ENCODE measurements at places on chromosomes 13 and 19.

GRCh38 chr13:92900446-92900845 lies 326.2 kb upstream of the GPC6 start:
- no peaks in the 10 kb centered on the region for H3K36me3 ChIP-seq
- H3K27ac ChIP-seq, result no peak overlapping the region
- H3K4me1 ChIP-seq, result no peaks in the 10 kb centered on the region
- H3K27me3 ChIP-seq, result no peaks in the 10 kb centered on the region

GRCh38 chr13:99103536-99103935 lies 97.1 kb upstream of the UBAC2 start:
- H3K27me3 ChIP-seq, result no peaks in the 10 kb centered on the region
- H3K36me3 ChIP-seq, result no peaks in the 10 kb centered on the region
- H3K4me1 ChIP-seq, result no peaks in the 10 kb centered on the region
- H3K4me3 ChIP-seq, result no peak overlapping the region

- no peak overlapping the region for H3K27ac ChIP-seq
- H3K4me1 ChIP-seq, result peaks cover 6% of the 10 kb centered on the region
- DNase-seq, result no peak
Observed at GRCh38 chr13:59679254-59679653, 484.5 kb downstream of the DIAPH3 start.

DNA sequence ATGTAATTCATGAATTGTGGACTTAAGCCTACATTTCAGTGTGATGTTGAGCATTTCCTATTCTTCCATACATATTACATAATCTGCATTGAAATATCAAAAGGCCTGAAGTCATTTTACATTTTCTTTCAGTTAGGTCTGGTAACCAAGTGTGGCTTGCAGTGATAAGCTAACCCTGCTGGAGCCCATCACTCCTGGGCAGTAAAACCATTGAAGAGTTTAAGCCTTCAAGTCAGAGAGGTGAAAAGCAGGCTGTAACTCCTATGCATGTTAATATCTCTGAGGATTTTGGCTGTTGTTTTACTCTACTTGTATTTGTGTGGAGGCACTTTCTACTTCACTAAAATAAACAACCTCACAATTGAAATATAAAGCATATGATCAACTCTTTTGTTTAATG lies 248.8 kb downstream of the SLITRK5 start:
- DNase-seq, result no peak
- no peak overlapping the region for H3K27ac ChIP-seq
- H3K4me3 ChIP-seq, result no peak overlapping the region
- no peaks in the 10 kb centered on the region for H3K27me3 ChIP-seq

- no peaks in the 10 kb centered on the region for H3K4me1 ChIP-seq
- DNase-seq, result no peak
- no peaks in the 10 kb centered on the region for H3K27me3 ChIP-seq
- no peak overlapping the region for H3K4me3 ChIP-seq
- no peak overlapping the region for H3K27ac ChIP-seq
- H3K36me3 ChIP-seq, result no peaks in the 10 kb centered on the region
Observed at GRCh38 chr19:33461256-33462111, 60.1 kb downstream of the PEPD start.

- H3K27me3 ChIP-seq, result no peaks in the 10 kb centered on the region
- DNase-seq, result peak; percentile 74
- peaks cover 29% of the 10 kb centered on the region for H3K4me1 ChIP-seq
- peak overlapping the region; percentile 65 for H3K27ac ChIP-seq
Observed at GRCh38 chr19:36009220-36009619, 607 bp upstream of the SYNE4 start.

- peak overlapping the region; percentile 98 for H3K4me3 ChIP-seq
- no peaks in the 10 kb centered on the region for H3K36me3 ChIP-seq
- H3K4me1 ChIP-seq, result peaks cover 59% of the 10 kb centered on the region
- H3K27ac ChIP-seq, result peak overlapping the region; percentile 99
Observed at GRCh38 chr19:34173193-34173956, 1.1 kb downstream of the LSM14A start.

- H3K27me3 ChIP-seq, result no peaks in the 10 kb centered on the region
- H3K4me1 ChIP-seq, result peaks cover 87% of the 10 kb centered on the region
- no peaks in the 10 kb centered on the region for H3K36me3 ChIP-seq
- H3K27ac ChIP-seq, result peak overlapping the region; percentile 84
- H3K4me3 ChIP-seq, result no peak overlapping the region
- DNase-seq, result peak; percentile 95
Observed at GRCh38 chr13:27371932-27372331, 52.5 kb upstream of the GTF3A start.

DNA sequence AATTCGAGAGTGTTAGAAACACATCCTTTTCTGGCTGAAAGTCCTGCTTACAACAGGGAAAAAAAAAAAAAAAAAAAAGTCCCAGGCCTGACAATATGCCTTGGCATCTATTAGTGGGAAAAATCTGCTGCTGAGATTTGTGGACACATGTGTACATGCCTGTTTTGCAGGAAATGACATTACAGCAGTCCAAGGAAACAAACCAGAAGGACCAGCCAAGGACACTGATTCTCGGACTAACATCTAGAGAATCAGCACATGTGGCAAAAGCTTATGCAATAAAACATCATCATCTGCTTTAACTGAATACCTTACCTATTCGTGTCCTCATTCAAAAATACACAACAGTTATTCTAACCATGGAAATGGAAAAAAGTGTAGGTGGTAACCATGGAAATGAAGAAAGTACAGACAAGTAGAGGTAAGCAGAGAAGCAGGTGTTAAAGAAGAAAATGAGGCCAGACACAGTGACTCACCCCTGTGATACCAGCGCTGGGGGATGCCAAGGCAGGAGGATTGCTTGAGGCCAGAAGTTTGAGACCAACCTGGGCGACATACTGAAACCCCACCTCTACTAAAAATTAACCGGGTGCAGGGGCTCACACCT lies 9.4 kb upstream of the DPY19L3 start:
- no peaks in the 10 kb centered on the region for H3K36me3 ChIP-seq
- H3K27me3 ChIP-seq, result no peaks in the 10 kb centered on the region
- no peak overlapping the region for H3K4me3 ChIP-seq
- no peak for DNase-seq
- H3K27ac ChIP-seq, result no peak overlapping the region

DNA sequence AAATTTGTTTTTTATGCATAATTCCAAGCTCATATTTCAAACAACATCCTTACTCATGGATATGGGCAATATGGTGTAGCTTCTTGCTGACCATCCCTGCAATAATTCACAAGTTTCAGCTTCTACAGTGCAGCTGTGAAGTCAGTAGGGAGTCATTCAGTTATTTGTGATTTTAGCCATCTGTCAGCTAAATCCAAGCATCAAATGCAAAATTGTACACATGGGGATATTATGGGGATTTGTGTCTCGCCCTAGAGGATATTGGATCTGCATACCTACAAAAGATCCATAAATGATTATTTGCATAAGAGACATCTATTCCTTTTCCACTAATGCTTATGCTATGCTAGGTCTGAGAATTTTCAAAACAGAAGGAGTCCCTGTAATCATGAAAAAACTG lies 217.9 kb upstream of the SLITRK5 start:
- H3K27me3 ChIP-seq, result no peaks in the 10 kb centered on the region
- no peak overlapping the region for H3K4me3 ChIP-seq
- no peaks in the 10 kb centered on the region for H3K4me1 ChIP-seq
- no peaks in the 10 kb centered on the region for H3K36me3 ChIP-seq
- no peak overlapping the region for H3K27ac ChIP-seq

DNA sequence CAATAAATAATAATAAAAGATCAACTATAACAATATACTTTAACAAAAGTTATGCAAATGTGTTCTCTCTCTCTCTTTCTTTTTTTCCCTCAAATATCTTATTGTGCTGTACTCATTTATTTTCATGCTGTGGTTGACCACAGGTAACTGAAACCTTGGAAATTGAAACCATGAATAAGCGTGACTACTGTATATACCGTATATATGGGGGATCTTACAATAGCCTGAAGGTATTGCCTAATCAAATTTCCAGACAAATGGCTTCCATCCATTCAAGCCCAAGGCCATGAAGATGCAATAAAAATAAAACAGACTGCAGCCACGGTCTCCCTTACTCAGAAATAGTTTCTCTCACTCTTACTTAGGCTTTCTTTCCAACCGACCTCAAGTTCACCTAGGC lies 98.3 kb downstream of the SLITRK6 start:
- H3K36me3 ChIP-seq, result no peaks in the 10 kb centered on the region
- H3K4me1 ChIP-seq, result no peaks in the 10 kb centered on the region
- H3K27me3 ChIP-seq, result no peaks in the 10 kb centered on the region
- DNase-seq, result no peak

GRCh38 chr13:77565635-77566034 lies 30.1 kb downstream of the SCEL start:
- H3K27ac ChIP-seq, result no peak overlapping the region
- no peaks in the 10 kb centered on the region for H3K4me1 ChIP-seq
- DNase-seq, result no peak
- H3K36me3 ChIP-seq, result no peaks in the 10 kb centered on the region
- no peaks in the 10 kb centered on the region for H3K27me3 ChIP-seq
